ENCODE measurements at places on chromosomes 3 and 15.

DNA sequence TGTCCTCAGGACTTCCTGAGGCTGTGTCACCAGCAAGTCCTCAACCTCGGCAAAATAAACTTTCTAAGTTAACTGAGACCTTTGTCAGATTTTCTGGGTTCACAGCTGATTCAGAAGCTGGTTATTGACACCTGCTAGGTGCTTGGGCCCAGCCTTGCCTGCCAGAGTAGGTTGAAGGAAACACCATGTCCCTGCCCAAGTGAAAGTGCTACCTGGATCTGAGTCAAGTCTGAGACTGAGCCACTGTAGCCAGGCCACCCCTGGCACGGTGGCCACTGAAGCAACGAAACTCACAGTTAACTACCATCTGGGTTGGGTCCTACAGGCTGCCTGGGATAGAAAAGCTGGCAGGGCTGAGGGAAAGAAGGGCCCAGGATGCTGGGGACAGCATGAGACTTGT lies 8.2 kb downstream of the HYAL2 start:
- no peak for DNase-seq

GRCh38 chr3:193974191-193974652 lies 161.7 kb upstream of the HES1 start:
- DNase-seq: peak; percentile 32

DNA sequence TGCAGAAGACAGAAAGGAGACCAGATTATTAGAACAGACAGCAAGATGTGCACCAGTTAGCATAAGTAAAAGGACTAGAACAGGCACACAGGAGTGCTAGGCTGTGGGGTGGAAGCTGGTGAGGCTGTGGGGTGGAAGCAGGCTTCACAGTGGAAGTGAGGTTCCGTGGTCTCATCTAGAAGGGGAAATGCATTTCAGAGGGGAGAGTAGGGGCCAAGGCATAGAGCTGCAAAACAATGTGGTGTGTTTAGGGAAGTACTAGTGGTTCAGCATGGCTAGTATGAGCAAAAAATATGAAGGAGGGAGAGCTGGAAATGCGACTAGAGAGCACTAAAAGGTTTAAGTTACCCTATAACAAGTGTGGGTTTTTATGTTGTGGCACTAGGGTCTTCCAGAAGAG lies 6.5 kb downstream of the POPDC2 start:
- no peak for DNase-seq

- DNase-seq: no peak
Measured at GRCh38 chr15:85622221-85622831, 172.4 kb downstream of the KLHL25 start.

- no peak for DNase-seq
Measured at GRCh38 chr3:34758630-34759261, 880.6 kb upstream of the ARPP21 start.

DNA sequence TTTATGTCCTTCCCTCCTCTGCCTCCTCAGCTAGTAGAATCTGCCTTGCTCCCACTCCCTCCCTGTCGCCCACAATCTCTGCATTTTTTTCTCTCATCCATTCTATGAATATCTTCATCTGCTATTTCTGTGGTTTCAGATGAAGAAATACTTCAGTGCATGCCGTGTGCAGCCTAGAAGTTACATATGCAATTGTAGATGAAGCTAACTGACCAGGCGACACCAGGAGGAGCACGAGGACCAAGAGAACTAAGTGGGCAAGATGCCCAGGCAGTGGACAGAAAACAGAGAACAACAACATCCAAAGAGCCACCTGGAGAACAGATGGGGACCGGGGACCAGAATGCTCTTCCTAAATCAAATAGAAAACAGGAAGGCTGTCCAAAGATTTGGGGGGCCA lies 121.4 kb upstream of the ATP11B start:
- no peak for DNase-seq

- no peak for DNase-seq
Measured at GRCh38 chr15:45307230-45307924, 55.3 kb downstream of the SLC28A2 start.

DNA sequence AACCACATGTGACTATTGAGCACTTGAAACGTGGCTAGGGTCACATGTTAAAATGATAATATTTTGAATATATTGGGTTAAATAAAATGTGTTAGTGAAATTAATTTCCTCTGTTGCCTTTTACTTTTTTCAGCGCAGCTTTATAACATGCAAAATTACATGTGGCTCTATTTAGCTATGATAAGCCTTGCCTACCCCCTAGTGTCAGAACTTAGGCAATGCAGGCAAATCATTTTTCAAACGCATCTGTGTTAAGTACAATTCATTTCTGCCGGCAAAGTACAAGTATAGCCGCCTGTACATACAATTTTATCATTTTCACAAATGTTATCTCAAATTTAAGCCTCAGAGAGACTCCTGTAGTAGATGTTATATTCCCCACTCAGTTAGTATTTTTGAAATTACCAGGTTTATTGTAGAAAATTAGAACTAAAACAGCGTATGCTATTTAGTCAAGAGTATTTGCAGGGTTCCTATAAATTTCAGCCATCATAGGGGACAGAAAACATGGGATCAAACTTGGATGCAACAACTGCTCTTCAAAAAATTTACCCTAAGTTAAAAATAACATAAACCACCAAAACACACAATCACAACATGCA lies 56.1 kb downstream of the TAFA4 start:
- DNase-seq: peak; percentile 68

DNA sequence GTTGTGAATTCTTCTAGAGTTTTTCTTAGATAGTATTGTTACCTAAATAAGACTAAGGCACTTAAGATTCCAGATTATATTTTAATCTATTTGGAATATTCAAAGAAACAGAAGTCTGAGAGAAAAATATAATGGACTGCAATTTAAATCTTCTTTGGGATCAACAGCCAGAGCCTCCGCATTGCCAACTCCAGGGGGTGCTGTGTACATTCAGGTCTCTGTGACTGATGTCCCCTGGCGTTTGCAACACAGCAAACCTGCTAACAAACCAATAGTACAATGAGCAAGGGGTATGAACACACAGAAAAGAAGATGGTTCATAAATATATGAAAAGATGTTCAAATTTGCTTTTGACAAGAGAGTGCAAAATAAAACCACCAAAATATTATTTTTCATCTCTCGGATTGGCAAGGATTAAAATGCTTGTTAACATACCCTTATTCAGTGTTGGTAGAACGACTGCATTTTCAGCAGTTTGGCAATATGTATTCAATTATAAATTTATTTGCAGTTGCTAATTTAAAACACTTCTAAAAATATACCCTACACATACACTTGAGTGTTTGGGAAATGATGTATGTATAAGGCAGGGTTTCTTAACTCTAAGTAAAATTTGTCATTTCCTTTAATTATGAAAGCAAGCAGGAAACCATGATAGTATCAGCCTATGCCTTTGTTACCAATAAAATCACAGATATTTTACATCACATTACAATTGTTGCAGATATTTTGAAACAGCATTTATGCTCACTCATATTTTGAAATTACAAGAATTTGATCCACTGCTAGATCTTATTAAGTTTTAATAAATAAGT lies 16.1 kb upstream of the TM4SF1 start:
- peak; percentile 78 for DNase-seq

DNA sequence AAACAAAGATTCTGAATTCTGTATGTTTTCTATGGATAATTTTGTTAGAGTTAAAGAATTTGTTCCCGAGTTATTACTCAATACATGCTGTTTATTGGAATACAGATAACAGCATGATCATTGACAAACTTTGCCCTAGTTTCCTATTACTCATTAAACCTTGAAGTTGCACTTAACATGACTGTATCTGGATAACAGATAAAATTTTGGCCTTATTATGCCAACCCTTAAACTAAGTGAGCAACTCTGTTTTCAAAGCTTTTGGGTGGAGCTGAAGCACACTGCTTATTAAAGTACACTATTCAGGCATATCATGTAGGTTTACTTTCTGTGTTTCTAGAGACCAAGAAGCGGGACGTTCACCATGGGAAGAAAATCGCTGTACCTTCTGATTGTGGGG lies at the start of gene AADAC:
AADAC (plus strand) TSS at position 318 of the 400 bp plus-strand sequence; CDS start at position 365, 47 bp downstream.
- peak; percentile 44 for DNase-seq

DNA sequence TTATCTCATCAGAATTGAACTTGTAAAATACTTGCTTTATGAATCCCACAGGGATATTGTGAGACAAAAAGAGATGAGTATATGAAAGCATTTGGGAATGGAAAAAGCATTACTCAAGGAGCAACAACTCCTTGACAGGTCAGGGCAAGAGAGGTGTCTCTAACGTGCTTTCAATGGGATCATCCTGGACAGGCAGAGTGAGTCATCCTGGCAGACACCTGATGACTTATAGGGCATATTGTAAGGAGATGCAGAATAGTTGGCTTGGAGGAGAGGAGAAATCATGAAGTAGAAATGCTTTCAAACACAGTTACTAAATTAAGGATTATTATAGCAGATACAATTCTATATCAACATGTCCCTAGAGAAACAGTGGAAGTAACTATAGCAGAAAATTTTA lies 71.9 kb upstream of the THSD4 start:
- no peak for DNase-seq

GRCh38 chr3:182967218-182968204 lies 12.8 kb downstream of the DCUN1D1 start:
- DNase-seq: no peak

DNA sequence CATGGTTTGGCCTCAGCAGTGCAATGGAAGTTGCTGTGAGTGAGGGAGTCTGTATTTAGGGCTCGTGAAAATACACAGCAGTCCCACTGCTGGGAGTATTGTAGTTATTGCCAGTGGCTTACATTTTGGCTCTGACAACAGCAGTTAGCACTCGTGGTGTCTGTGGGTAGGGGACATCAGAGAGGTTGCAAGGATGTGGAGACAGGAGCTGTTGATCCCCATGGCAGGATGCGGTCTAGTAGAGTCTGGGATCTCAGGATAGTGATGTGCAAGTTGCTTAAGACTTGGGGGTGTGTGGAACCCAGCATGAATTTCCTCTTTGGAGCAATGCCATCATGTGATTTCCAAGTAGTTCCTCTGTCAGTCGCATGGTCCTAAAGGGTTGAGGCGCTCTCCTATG lies 59.9 kb downstream of the GALK2 start:
- no peak for DNase-seq

DNA sequence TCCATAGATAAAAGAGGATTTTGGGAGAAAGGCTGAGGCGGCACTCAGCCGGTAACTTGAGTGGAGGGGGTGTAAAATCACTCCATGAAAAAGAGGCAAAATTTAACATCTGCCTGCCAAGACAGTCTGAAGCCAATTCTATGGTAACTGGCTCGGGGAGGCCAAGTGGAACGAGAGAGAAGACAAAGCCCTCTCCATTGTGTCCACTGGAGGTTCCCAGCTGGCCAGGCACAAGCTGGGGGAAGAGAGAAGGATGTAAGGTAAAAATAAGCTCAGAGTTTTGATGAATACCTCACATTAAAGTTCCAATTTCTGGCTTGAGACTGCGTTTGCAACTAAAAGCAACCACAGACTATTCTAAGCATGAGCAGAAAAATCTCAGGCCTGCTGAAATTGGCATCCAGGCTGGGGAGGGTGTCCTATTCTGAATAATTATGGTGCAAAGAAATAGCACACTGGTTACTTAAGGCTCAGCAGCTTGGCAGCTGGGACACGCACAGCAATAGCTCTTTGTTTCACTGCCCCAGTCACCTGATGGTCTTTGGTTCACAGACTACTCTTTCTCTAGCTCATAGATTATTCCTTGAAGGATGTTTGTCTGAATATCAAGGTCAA lies 48.8 kb downstream of the CHRD start:
- DNase-seq: no peak

DNA sequence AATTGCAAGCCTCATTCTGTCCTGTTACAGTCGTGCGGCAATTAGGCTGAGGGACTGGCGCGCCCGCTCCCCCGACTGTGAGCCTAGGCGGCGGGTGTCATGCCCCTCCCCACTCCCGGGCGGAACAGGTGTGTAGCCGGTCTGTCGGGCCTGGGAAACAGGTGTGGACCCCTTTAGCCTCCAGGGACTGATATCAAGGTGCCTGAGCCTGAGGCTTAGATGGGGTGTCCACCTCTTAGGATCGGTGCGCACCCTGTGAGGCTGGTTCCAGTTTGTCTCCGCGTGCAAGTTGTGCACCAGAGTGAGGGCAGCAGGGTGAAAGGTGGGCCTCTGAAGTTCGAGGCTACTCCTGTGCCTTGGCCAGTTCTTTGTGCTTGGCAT lies 686 bp downstream of the VPS8 start:
- DNase-seq: no peak

DNA sequence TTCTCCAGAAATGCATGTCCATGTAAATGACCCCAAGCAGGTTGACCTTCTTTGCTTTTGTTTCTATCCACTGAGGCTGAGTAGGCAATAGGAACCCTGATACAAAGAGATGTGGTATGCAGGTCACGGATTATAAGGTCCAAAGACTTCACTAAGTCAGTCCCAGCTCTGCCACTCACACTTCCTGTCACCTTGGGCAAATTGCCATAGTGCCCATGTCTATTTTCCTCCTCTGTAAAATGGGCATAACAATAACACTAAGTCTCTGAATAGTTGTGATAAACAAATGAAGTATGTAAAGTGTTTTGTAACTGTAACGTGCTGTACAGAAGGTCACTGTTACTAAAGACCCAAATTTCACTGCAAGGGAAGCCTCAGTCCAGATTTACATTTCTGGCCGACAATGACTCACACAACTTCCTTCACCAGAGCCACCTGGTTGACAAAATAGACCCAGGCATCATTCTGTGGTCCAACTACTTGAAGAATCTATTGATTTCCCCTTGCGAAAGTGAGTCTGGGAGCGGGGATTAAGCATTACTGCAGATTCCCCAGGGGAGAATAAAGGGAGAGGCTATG lies 175.4 kb upstream of the LPP start:
- DNase-seq: no peak

GRCh38 chr3:12268049-12268735 lies 20.7 kb upstream of the PPARG start:
- no peak for DNase-seq

DNA sequence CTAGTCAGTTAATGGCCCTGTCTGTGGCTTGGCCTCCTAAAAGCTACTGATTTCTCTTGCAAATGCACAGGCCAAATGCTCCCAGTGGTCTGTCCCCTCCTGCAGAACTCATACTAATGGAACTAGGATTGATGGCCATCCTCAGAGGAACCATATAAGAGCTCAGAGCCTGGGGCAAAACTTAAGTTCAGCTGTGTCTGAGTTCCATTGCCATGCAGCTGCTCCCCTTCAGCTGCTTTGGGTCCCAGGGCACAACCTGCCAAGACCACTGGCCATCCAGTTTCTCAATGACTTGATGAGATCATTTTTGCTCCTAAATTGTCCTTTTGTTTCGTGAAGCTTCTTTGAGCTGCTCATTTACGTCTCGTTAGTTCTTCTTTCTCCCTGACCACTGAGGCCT lies 529.5 kb upstream of the TBL1XR1 start:
- no peak for DNase-seq

DNA sequence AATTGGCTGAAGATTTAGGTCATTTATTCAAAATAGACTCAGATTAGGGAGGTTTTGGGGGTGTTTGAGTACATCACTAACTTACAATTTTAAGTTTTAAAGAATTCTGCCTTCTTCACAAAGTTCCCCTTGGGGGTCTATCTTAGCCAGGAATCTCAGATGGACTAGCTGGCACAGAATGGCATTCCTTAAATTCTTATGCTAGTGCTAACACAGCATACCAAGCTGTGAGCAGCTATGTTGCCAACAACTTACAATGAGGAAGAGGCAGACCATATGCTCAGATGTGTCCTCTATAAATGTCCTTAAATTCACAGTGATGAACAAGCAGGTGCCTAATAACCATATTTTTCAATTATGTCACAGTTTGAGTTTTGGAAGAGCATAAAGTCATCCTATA lies 60.9 kb upstream of the NPHP3 start:
- peak; percentile 44 for DNase-seq
